ENCODE measurements at places on chromosomes 4 and X. TPM values are rescaled to one million over a fixed set of nuclear protein-coding genes. Genes with fewer than 3 reads are reported as not detected.

CLDN2 gene
- total RNA-seq, result not detected

DNA sequence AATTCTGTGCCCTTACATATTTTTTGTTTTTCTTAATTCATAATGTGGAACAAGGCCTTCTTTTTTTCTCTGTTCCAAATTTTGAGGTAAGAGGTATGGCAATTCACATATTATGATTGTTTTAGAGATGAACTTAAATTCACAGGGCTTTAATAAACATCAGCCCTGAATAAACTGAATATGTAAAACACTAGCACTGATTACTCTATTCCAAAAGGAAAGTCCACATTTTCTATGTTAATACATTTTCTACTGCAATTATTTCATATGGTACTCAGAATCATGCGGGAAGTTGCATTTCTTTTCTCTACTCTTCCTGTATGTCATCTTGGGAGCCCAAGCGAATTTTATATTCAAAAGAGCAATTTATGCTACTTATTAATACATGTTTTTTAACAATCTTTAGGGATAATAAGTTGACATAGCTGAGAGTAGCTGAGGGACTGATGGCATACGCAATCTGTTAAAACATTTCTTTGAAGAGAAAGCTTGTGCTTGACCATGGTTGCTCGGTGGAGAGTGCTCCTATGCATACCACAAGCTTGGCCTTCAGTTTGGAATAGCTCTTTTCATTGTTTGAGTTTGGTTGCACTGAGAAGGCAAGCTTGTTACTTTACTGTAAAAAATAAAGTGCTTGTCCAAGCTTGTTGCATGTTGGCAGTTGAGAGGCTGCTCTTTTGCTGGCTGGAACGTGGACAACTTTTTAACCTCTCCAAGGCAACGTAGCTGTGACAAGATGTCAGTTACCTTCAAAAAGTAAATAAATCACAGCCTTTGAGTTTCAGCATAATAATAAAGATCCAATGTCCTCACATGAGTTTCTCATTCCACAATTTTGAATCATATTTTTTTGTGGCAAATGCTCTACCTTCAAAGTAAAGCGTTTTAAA lies 196.3 kb upstream of the SPRY1 start:
- no peak for DNase-seq

DNA sequence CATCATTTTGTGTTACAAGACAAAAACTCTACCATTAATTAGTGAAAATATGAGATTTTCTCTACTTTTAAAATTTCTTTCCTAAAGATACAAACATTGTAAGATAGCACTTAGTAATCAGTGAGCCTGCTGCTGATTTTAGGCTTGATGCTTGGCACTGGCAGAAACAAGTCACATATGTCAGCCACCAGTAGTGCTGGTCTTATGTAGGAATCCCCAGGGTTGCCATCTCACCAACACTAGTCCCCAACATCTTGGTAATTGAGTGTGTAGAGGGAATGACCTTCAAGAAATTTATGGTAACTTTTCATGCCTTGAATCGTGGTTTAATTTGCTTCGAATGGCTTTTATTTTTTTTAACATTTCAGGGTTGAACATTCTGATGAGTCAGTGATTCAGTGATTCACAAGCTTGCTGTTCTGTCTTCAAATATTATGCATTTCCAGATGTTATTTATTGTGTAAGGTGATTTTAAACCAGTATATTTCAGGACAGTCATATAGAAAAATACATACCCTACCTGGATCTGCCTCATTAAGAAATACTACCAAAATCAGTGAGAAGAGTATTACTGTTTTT lies 11.9 kb downstream of the EXOC1 start:
- DNase-seq, result peak; percentile 48

SAGE1 gene
- total RNA-seq, result 0.10 TPM

DNA sequence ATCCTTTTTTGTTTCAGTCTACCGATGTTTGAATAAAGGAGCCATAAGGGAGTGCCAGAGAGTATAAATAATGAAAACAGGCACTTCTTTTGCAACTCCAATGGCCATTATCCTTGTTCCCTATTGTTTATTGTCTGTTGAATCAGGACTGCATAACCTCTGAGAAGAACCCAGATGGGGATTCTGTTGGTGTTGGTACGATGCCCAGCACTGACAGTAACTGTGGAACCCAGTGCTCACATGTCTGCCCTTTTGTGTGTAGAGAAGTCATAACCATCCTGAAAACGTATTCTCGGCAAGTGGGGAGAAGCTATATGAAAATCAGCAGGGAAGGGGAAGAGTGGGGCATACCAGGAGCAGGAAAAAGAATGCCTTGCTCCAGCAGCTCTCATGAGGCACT lies 195.1 kb upstream of the EDNRA start:
- DNase-seq, result no peak

- DNase-seq, result no peak
These were observed 401.0 kb downstream of the IL1RAPL1 start for GRCh38 chrX:28988246-28988645.

DNA sequence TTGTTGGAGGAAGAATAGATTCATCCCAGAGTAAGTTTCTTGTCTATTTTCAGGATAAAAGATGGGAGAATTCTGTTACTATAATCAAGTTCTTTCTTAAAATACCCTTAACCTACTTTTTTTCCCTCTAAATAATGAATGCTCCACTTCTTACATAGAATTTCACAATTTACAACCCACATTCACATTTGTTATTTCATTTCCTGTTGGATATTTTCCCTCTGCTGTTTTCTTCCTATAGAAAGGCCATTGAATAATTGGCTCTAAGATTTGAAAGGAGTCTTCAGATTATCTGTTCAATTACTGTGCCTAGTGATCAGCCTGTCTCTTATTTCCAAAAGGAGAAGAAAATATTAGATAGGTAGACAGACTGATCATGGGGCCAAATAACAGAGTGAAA lies 79.7 kb downstream of the CPE start:
- DNase-seq, result no peak

All from RPMI7951 (cell line).